ENCODE measurements at places on chromosomes 2 and 18. TPM values are rescaled to one million over a fixed set of nuclear protein-coding genes. Genes with fewer than 3 reads are reported as not detected.

RASGRP3 gene
- 7.5 TPM for total RNA-seq

LAMA3 gene
- 0.19 TPM for total RNA-seq

KRTCAP3 gene
- 12.2 TPM for total RNA-seq

GRCh38 chr2:109497463-109497862 lies 116.3 kb downstream of the SEPTIN10 start:
- no peaks in the 10 kb centered on the region for H3K36me3 ChIP-seq
- peaks cover 2% of the 10 kb centered on the region for H3K4me1 ChIP-seq
- no peak overlapping the region for H3K4me3 ChIP-seq
- no peak for DNase-seq

DNA sequence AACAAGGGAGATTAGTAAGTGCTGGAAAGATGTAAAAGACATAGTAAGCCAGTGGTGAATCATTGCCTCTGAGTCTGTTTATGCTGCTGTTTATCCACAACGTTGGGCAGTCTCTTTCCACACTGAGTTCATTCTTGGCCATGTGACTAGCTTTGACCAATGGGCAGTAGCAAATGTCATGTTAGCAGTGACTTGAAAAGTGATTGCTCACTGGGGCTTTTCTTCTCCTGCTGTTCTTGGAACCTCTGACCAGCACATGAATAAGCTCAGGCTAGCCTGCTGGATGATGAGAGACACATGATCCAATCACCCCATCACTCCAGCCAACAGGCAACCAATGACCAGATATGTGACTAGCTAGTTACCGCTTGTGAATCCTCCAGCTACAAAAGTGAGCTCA lies 360.4 kb downstream of the SLC4A3 start:
- H3K36me3 ChIP-seq, result no peaks in the 10 kb centered on the region
- no peak for DNase-seq
- no peaks in the 10 kb centered on the region for H3K27me3 ChIP-seq
- H3K27ac ChIP-seq, result no peak overlapping the region

- no peak overlapping the region for H3K4me3 ChIP-seq
- H3K27me3 ChIP-seq, result no peaks in the 10 kb centered on the region
- no peak overlapping the region for H3K27ac ChIP-seq
- H3K36me3 ChIP-seq, result no peaks in the 10 kb centered on the region
- H3K4me1 ChIP-seq, result no peaks in the 10 kb centered on the region
These were observed 76.7 kb downstream of the MRPS9 start for GRCh38 chr2:105114551-105114950.

DNA sequence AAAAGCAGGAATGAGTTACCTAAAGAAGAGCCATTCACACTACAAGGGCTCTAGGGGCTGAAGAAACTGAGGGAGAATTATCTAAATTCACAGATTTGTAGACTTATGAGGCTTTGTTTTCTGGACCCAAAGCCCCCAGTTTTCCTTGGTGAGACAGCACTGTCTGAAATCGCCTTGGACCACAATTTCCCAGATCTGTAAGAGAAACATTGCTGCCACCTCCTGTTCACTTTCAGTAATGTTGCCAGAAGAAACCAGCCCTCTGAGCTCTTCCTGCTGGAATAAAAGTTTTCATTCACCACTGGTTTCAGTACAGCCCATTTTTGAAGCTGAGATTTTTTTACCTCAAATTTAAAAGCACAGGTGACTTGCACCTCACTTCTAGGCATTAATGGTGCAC lies 169.2 kb downstream of the CDH20 start:
- no peak overlapping the region for H3K4me3 ChIP-seq
- no peak for DNase-seq
- no peaks in the 10 kb centered on the region for H3K27me3 ChIP-seq
- no peak overlapping the region for H3K27ac ChIP-seq
- no peaks in the 10 kb centered on the region for H3K4me1 ChIP-seq

DNA sequence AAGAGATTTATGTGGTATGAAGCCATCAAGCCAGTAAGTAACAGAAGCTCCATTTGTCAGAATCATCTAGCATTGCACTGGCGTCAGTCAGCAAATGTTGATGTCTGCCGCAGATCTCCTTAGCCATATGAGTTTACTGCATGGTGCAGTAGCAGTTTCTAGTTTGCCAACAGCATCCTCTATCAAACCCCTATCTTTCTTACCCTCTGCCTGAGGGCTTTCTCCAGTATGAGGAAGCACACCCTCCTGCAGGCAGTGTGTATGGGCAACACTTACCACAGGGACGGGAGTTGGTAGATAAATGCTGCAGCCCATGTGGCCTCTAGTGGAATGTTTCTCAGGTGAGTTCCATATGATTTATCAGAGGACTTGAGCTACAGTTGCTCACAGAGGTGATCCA lies 63.7 kb downstream of the EFEMP1 start:
- no peaks in the 10 kb centered on the region for H3K36me3 ChIP-seq
- no peak for DNase-seq
- H3K27me3 ChIP-seq, result no peaks in the 10 kb centered on the region
- no peaks in the 10 kb centered on the region for H3K4me1 ChIP-seq
- H3K4me3 ChIP-seq, result no peak overlapping the region
- H3K27ac ChIP-seq, result no peak overlapping the region

DNA sequence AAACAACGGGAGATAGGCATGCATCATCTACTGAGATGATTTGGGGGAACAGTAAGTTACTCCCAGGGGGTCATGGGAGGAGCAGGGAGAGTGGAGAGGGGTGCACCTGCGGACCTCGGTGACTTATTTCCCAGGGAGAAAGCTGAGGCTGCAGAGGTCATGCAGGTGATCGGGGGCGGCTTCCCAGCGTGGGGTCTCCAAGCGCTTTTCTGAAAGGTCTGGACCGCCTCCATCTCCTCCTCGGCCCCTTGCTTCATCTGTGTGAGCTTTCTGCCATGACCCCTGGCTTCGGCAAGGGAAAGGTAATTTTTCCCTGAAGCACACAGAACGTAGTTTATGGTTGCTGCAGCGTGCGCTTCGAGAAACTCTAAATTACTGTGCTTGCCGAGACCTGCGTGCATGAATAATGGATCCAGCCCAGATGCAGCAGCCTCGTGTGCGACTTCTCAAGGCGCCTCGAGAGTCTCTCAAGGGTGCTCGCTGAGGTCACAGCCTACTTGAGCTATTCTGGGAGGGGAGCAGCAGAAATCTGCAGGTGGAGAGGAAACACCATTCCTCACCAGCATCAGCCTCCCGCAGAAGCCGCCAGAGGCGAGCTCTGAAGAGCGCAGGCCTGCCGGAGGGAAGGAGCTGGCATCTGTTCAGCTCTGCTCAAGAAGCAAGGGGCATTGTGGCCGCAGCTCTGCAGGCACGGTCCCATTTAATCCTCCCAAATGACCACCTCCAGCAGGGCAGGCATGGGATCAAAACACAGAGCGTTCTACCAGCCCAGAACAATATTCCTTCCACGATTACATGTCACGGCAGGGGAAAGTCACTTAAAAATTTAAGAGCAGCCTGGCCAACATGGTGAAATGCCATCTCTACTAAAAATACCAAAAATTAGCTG lies 308.4 kb upstream of the MYT1L start:
- no peak overlapping the region for H3K4me3 ChIP-seq
- no peak overlapping the region for H3K27ac ChIP-seq
- DNase-seq, result no peak
- H3K4me1 ChIP-seq, result peaks cover 7% of the 10 kb centered on the region
- peaks cover 1% of the 10 kb centered on the region for H3K36me3 ChIP-seq
- H3K27me3 ChIP-seq, result no peaks in the 10 kb centered on the region

- no peak overlapping the region for H3K27ac ChIP-seq
- DNase-seq, result no peak
- H3K36me3 ChIP-seq, result no peaks in the 10 kb centered on the region
- peaks cover 26% of the 10 kb centered on the region for H3K27me3 ChIP-seq
These were observed 13.4 kb downstream of the ATP6V1B1 start for GRCh38 chr2:70949086-70949485.

DNA sequence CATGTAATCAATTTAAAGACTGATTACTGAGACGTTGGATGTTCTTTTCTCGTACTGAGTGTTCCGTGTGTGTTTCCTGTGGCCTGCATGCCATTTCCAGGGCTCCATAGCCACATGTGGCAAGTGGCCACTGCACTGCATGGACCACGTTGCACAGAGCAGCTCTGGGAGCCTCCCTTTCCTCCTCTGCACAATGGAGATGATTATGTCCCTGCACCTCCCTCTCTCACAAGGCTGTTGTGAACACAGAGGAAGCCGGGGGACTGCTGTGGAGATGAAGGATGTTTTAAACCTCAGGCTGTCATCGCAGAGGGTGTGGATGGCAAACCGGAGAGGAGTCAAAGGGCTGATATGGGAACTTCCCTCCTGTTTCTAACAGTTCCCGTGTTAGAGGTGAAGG lies 87.7 kb downstream of the TGOLN2 start:
- peaks cover 4% of the 10 kb centered on the region for H3K4me1 ChIP-seq
- no peak overlapping the region for H3K27ac ChIP-seq
- no peak for DNase-seq
- H3K27me3 ChIP-seq, result peaks cover 21% of the 10 kb centered on the region

GRCh38 chr2:145591109-145591809 lies 1071.3 kb upstream of the ZEB2 start:
- no peaks in the 10 kb centered on the region for H3K4me1 ChIP-seq
- no peaks in the 10 kb centered on the region for H3K27me3 ChIP-seq
- H3K36me3 ChIP-seq, result no peaks in the 10 kb centered on the region

- H3K27me3 ChIP-seq, result no peaks in the 10 kb centered on the region
- no peak overlapping the region for H3K4me3 ChIP-seq
These were observed 228.3 kb downstream of the LDLRAD4 start for GRCh38 chr18:13446610-13447461.

DNA sequence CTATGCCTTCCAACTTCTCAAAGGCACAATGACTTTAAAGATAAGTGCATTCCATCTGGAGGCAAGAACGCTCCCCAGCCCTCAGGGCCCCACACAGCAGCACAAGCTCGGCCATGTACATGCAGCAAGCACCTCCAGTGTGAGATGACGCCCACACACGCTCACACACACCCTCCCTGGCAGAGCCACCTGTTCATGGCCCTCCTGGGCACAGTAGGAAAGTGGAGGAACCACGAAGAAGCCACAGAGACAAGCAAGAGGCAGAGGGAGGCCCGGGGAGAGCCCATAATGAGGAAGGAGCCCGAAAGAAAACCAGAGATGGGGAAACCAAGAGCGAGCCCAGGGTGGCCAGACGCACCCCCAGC lies 21.7 kb downstream of the BIN1 start:
- peak overlapping the region; percentile 69 for H3K4me3 ChIP-seq
- H3K4me1 ChIP-seq, result peaks cover 47% of the 10 kb centered on the region
- H3K36me3 ChIP-seq, result peaks cover 2% of the 10 kb centered on the region
- peak; percentile 58 for DNase-seq
- H3K27me3 ChIP-seq, result no peaks in the 10 kb centered on the region
